ENCODE measurements at places on chromosomes 6 and 20.

GRCh38 chr6:105769987-105770386 lies 316.1 kb upstream of the PRDM1 start:
- DNase-seq = no peak

DNA sequence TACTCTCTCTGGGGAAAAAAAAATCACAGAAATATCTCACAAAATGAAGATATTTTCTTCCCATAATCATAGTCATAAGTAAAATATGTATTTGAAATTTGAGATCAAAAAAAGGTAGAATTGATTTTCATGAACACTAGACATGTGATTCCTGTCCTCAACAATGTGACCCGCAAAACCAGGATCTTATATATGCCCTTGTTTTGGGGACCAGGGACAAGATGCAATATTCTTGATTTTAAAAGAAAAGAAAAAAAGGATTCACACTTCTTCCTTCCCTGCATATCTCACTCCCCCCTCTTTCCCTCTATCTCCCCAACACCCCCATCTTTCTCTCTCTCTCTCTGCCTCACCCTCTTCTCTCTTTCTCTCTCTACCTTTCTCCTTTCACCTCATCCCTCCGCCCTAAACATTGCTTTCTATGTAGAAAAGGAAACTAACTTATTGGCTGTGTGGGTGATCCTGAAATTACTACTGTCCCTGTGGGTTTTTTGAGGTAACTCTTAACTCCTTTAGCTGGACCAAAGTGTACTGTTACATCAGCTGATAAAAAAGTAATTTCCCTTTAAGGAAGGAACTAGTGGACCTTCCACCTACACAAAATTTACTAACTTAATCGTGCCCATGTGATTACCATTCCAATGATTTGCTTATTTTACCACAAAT lies 85.6 kb downstream of the AIG1 start:
- no peak for DNase-seq

DNA sequence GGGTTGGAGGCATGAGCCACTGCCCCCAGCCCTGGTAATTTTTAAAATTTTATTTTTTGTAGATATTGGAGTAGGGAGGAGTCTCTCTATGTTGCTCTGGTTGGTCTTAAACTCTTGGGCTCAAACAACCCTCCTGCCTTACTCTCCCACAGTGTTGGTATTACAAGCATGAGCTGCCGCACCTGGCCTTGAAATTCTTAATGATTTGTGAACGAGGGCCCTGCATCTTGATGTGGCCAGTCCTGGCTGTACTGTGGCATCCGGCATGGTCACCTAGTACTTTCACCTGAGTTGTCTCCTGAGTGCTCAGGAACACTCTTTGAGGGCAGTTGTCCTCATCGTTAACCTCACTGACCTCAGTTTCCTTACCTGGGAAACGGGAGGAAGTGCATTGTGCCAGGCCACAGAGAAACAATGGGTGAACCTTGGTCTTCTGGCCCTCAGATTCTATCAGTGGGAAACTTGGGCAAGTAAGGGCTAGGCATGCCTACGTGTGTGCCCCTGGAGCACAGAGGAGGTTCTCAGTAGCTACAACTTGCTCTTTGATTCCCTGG lies 19.5 kb downstream of the CEBPB start:
- DNase-seq = no peak

- DNase-seq = no peak
Measured at GRCh38 chr20:25368976-25369375, 21.7 kb downstream of the ABHD12 start.

GRCh38 chr6:1770968-1771723 lies 161.4 kb downstream of the FOXC1 start:
- DNase-seq = no peak

DNA sequence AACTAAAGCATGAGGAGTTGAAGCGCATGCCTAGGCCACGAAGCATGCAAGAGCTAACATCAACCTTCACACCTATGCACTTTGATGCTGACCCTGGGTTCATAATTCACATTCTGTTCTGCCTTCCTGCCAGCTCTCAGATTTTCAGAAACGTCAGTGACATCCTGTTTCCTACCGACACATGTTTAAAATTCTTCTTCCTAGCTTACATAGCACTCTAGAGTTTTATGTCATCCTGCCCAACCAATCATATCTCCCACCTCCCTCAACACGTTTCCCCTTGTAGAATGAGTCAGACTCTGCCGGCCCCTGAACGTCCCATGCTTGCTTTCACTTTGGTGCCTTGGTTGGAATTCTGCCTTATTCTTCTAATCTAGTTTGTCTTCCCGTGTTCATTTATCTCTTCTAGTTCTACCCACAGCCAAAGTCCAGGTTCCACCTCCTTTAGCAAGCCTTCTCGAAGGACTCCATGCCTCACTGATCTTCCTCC lies 97.2 kb upstream of the MAP7 start:
- peak; percentile 35 for DNase-seq

DNA sequence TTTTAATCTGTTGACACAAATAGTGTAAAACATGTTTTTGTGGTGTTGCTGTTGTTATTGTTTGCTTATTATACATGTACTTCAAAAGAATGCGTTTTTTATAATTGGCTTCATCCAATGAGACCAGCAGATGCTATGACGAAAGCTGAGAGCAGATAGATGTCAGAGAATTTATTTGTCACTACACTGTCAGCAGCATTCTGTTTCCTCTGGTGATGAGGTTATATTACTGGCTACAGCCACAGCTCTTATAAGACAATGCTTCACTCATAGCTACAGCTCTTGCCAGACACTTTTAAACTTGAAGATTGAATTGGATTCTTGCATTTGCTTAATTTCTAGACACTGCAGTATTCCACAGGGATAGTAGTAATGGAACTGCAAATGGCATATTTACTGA lies 860.5 kb downstream of the TBC1D32 start:
- DNase-seq = no peak

GRCh38 chr20:24131684-24132083 lies 143.1 kb upstream of the GGTLC1 start:
- no peak for DNase-seq

DNA sequence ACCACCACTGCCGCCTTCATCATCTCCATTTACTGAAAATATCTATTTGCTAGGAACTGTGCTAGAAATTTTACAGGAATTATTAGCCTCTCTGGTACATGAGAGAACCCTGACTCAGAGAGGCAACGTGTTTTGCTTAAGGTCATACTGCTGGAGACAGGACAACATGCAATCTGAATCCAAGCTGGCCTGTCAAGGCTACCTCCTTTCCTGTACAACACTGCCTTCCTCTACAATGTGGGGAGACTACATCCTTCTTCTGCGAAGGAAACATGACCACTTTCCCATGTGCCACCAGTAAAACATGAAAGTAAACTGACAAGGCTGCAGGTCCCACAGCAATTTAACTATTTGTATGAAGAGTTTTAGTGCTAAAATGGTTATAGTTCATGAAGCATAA lies 200.9 kb downstream of the BACH2 start:
- no peak for DNase-seq

GRCh38 chr20:10648651-10649050 lies 25.1 kb downstream of the JAG1 start:
- no peak for DNase-seq

DNA sequence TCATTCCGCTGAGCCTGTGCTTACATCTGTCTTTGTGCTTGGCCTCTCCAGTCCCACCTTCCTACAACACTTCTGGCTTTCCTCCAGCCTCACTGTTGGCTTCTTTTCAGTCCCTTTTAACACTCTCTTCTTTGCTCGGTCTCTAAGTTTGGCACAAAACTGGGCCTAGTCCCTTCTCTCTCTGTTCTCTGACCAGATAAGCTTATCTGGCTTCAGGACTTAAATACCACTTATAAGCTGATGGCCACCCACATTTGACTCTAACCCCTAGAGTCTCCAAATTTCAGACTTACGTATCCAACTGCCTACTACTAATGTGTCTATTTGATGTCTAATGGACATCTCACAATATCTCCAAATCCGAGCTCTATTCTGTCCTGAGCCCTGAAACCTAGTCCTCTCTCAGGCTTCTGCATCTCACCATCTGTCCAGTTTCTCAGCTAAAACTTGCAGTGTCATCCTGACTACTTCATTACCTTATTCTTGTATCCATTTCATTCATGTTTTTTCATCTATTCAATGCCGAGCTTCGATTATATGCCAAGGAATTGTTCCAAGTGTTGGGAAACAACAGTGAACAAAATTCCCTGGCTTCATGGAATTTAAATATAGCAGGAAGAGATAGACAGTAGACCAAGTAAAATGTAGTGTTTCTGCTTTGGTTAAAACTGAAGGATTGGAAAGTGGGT lies 40.1 kb downstream of the TBPL1 start:
- no peak for DNase-seq

DNA sequence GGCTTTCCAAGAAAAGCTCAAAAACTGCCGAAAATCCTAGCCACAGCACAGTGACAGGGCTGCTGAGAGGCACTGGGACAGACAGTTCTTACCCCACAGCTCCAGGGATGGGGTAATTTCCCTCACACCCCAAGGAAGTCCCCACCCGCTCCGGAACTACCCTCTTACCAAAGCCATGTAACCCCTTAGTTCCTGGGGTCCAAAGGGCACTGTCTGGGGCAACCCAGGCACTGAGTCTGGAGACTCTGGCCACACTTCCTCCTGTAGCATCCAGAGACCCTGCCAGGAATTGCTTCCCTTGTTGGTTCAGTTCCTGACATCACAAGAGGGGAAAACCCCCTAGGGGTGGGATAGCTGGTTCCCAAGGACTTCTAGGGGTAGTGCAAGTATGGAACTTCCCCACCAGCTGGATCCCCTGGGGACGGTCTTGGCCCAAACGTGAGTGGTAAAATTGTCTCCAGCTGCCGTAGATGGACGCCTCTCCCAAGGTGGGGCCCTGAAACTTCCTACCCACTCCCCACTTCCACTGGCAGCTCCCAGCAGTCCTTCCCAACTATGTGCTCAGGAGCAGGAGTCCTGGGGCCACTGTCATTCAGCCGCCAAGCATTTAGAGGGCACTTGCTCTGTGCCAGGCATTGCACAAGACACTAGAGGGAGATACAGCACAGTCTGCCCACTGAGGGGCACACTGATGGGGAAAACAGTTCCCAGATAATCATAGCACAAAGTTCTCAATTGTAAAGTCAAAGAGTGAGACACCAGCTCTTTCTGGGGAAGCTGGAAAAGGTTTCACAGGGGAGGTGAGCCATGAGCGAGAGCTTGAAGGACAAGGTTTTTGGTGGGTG lies 17.2 kb upstream of the HCK start:
- no peak for DNase-seq

GRCh38 chr6:107221519-107221918 lies 106.2 kb upstream of the BEND3 start:
- DNase-seq = no peak

DNA sequence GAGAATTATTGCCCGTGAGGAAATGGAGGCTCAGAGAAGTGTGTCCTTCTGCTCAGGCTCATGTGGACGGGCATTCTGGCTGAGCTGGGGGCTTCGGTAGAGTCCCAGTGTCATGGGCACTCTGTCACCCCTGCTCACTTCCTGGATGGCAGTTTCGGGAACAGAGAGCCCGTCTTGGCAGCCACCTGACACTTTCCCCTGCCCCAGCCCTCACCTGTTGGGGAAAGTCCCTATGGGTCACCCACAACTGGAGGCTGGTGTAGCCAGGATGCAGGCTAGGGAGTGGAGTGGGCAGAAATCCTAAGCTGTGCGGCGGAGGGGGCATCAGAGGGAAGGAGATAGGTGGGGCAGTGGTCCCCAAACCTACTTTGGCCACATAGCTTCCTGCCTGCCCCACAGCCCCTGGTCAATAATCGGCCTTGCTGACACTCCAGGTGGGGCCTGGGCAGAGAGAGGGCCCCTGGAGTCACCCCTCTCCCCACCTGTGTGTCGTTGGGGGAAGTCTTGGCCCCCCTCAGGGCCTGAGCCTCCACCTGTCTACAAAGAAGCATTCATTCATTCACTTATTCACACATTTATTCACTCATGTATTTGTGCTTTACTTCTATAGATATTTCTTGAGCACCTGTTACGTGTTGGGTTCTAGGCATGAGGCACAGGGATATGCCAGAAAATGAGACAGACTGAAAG lies 40.5 kb downstream of the SNAI1 start:
- DNase-seq = no peak

DNA sequence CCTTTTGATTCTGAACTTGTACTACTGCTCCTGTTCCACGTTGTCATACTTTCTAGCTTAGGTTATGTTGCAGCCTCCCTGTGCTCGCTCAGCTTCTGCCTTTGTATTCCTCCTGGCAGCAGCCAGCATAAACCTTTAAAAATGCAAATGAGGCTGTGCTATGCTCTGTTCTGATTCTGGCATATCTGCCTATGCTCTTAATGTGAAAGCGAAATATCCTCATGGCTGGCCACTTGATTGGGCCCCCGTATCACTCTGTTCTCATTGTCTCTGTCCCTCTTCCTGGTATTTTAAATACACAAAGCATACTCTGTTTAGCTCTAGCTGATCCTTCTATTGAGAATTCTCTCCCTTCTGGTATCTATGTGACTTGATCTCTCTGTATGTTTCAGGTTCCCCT lies 139.0 kb downstream of the JARID2 start:
- DNase-seq = no peak

DNA sequence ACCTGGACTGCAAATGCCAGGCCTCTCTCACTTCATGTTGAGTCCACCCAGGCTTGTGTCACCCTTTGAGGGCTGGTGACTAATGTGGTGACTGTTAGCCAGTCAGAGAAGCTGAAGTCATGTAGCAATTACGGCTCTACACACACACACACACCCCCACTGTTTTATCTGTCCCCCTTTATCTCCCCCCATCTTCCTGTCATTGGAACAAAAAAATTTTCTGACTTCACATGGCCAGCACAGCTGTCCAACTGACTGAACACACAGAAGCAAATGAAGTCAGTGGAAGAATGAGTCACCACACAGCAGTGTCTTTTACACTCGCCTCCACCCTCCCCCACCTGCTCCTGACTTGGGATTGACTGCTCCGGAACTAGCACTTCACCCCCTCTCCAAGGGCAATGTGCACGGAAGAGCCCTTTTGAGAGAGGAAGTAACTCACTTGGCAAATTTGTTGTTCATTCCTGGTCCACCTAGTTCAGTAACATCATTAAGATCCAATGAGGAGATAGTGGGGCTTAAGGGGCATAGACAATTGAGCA lies 198.0 kb downstream of the RNF144B start:
- DNase-seq = no peak

DNA sequence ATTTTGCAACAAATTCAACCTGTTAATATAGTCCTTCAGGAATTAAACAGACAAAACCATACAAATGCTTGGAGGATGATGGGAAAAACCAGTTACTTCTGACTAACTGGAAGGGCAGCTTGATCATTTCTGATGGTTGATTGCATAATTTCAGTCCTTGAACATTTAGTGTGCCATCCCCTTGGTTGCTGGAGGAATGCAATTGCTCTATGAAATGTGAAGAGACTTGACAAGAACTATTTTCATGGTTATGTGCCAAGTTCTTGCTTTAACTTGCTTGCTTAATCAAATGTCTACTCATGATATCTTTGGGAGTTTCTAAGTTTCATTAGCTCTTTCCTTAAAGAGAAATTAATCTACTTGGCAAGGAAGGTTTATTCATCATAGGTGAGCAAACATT lies 45.2 kb downstream of the ANKEF1 start:
- DNase-seq = no peak

GRCh38 chr20:64101731-64102621 lies 5.4 kb downstream of the NPBWR2 start:
- peak; percentile 64 for DNase-seq

- peak; percentile 69 for DNase-seq
Measured at GRCh38 chr20:41137614-41138474, 501 bp downstream of the PLCG1 start.

Measured in CD4-positive, alpha-beta T cell treated with Interleukin-1 beta for 1 hour (primary cell).